Activated CD4-positive, alpha-beta T cell treated with anti-CD3 and anti-CD28 coated beads, Interleukin-2, amount 50 U/mL, for 48 hours (primary cell): ENCODE measurements at places on chromosomes 13 and 19.

DNA sequence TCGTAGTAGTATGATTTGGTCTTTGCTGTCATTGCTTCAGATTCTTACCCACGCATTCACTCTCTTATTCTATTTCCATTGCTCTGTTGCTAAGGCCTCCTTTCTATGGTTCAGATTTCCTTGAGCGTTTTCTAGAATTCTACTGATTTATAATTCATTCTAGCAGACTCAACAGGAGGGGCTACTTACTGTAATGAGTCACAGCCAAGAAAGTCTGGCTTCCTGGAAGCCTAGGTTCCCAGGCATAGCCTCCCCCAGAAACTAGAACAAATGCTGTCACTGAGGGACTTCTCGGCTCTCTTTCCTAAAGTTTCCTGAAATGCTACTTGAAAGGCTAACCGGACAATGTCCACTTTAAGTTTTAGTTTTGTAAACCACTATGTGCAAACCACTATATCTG lies 47.7 kb upstream of the SPATA13 start:
- no peak for DNase-seq

GRCh38 chr19:31109636-31110035 lies 239.6 kb downstream of the TSHZ3 start:
- no peak for DNase-seq

DNA sequence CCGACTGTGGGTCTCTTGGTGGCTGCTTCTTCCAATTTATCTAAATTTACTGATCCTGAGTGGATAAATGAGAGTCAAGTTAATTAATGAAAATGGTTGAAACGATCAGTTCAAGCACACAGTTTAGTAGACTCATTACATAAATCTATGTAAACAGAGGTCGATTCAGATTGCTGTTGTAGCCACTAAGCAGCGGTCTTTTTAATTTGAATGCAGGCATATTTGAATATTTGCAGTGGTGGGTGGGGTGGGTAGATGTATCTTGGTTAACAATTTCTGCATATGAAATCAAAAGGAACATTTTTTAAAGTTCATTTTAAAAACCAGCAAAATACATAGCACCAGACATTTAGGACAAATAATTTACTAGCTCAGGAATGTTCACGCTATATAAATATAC lies 325.9 kb downstream of the KLF12 start:
- DNase-seq, result no peak

DNA sequence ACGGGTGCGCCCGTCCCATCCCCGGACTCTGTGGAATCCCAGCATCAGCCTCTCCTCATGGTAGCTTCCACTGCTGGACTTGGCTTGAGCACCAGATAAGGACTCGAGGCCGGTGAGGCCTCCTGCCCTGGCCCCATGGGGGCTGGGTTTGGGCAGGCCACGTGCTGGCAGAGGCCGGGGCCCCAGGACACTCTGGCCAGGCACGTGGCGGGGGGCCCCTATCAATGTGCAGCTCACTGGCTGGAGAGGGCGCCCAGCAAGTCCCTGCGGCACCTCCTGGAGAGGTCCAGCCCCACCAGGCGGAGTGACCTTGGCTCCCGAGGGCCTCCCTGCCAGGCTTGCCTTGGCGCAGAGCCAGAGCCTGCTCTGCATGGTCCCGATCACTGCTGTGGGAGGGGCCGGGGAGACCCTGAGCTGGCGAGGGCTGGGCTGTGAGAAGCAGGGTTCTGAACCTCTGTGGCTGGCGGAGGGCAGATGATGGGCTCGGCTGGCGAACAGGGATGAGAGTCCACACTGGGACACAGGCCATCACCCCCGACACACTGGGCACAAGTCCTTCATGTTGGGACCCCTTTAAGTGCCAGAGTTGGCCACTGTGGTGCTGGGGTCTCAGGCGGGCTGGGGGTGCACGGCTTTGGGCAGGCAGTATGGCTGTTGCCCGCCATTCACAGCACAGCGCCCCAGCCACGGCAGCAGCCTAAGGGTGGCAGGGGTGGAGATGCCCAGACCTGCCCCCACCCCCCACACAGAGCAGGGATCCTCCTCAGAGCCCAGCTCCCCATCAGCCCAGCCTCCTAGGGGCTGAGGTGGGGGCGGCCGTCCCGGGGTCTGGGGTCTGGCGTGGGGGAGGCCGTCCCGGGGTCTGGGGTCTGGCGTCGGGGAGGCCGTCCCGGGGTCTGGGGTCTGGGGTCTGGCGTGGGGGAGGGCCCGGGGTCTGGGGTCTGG lies 19.1 kb downstream of the CEBPG start:
- DNase-seq, result no peak

- DNase-seq, result no peak
Observed at GRCh38 chr13:36163809-36164308, 32.7 kb upstream of the DCLK1 start.

DNA sequence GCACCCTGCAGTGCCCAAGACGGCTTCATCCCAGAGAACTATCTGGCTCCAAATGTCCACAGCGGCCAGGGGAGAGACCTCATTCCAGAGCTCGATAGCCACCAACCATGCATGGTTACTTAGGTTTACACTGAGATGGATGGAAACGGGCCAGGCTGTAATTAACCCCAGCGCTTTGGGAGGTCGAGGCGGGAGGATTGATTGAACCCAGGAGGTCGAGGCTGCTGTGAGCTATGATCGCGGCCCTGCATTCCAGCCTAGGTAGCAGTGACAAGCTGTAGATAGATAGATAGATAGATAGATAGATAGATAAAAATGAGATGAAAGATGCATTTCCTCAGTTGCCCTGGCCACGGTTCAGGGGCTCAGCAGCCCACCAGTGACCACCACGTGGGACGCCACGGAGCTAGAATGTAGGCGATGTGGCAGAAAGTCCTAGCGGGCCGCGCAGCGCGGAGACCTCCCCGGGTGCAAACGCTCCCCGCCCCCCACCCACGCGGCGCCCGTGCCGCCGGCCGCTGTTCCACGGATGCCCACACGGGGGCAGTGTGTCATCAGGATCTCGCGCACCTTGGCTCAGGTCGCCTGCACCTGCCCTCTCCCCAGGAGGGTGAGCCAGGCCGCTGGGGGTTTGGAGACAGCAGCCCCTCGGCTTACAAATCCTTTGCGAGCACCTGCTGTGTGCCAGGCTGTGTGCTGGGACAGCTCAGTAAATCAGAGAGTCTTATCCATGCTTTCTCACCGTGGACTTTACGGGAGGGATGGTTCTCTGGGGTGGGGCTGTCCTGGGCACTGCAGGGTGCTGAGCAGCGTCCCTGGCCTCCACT lies 13.5 kb upstream of the TLE5 start:
- DNase-seq, result peak; percentile 77

GRCh38 chr19:58550362-58551122 lies 4.4 kb downstream of the CHMP2A start:
- DNase-seq, result no peak

GRCh38 chr19:43643326-43643725 lies 3.7 kb upstream of the CADM4 start:
- no peak for DNase-seq

GRCh38 chr19:35297515-35297848 lies 5.5 kb downstream of the MAG start:
- DNase-seq, result no peak

DNA sequence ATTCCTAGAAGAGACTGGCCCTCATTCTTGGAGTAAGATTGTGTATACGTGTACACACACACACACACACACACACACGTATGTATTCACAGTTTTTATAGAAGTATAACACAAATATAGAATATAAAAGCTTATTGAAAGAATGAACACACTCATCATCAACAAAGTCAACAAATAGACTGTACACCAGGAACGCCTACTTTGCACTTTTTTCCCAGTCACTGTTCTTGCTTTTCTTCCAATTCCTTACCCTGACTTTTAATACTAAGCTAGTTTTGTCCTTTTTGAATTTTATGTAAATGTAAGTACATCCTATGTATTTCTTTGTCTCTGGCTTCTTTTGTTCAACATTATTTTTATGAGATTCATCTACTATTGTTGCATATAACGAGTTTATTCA lies 264.5 kb downstream of the MAB21L1 start:
- DNase-seq, result no peak

DNA sequence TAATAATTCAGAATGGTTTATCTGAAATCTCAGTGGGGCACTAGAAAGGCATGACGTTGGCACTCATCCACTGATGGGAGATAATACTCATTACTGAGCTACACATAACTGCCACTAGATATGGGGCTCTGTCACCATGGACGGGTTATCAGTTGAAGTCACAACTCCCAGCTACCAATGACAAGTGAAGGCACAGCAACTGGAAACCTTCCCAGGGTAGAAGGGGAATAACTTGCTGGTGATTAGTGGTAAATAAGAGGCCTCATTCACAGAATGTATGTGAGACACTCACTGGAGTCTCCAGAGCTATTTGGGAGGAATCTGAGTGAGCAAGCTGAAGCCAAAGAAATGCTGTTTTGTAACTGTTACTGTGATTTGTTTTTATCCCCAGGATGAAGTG lies 249.6 kb downstream of the ENOX1 start:
- DNase-seq, result no peak
